Fibroblast of upper back skin (primary cell): ENCODE measurements at places on chromosomes 5 and 9.
A peak's percentile ranks its signal among the peaks of the same experiment; 100 is the strongest.

- peak; percentile 58 for DNase-seq
Measured at GRCh38 chr9:87275047-87275725, 222.5 kb upstream of the DAPK1 start.

- peak; percentile 92 for DNase-seq
Measured at GRCh38 chr5:74382987-74383593, 257.4 kb downstream of the ENC1 start.

GRCh38 chr9:33106827-33107621 lies 30.6 kb upstream of the SMU1 start:
- peak; percentile 99 for DNase-seq

DNA sequence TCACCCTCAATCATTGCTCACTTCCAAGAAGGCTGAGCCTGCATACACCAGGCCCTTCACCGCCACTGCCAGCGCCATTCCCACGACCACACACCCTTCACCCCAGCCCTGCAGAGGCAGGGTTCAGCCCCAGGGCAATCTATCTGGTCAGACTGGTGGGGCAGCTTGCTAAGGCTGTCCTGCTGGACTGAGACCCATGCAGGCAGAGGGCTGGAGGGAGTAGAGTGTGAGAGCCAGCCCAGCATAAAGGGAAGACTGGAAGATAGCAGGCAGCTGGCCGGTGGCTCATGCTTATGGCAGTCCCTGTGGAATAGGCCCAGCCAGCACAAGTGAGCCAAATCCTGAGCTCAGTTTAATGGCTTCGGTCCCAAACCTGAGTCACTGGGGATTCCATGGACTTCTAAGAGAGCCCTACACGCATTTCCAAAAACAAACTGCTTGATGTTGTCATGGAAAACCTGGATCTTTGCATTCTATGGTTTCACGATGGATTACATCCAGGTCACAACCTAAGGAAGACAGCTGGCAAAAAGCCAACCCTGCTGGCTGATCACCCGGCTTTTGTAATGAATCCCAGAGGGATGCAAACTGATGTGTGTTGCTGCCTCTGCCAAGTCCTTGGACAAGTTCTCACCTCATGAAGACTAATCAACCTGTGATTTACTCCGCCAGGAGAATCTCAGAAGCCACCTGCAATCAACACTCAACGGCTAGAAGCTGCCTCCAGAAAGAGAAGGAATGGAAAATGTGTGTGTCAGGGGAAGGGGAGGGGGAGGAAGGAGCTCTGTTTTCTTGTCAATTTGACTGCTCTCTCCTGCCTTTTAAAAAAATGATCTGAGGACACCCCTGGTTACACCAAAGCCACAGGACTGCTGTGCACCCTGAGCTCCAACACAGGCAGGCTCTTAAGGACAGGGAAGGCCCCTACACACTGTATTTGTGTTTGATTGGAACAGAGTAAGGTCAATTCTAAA lies 143.6 kb downstream of the LHFPL2 start:
- DNase-seq = peak; percentile 100

GRCh38 chr5:177103523-177104253 lies 17.0 kb downstream of the FGFR4 start:
- DNase-seq = no peak

DNA sequence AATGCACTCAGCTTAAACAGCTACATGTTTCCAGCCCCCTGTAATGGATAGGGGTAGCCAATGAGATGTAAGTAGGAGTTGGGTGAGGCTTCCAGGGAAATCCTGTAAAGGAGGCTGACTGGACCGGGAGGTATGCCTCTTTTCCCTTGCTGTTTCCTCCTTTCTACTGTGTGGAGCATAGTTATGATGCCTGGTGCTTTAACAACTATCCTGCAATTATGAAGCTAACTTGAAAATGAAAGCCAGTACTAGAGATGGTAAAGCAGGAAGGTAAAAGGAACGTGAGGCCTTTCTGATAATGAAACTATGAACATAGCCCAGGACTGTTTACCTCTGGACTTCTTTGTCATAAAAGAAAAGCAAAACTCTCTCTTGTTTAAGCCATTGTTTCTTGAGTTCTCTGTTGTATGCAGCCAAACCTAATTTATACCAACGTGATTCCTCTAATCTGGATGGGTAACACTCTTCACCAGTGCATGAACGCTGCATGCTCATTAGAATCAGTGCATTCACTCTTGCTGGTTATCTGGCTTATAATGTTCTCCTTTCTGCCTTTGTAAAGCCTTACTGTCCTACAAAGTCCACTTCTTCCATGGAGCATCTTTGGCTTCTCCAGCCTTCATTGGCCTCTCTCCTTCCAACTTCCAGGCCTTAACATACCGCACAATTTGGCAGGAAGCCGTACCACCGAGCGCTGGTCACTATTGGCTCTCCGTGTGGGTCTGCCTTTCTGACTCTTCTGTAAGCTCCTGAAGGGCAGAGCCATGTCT lies 8.3 kb upstream of the ARHGEF28 start:
- peak; percentile 34 for DNase-seq
